ENCODE measurements at places on chromosomes 2 and 18.

DNA sequence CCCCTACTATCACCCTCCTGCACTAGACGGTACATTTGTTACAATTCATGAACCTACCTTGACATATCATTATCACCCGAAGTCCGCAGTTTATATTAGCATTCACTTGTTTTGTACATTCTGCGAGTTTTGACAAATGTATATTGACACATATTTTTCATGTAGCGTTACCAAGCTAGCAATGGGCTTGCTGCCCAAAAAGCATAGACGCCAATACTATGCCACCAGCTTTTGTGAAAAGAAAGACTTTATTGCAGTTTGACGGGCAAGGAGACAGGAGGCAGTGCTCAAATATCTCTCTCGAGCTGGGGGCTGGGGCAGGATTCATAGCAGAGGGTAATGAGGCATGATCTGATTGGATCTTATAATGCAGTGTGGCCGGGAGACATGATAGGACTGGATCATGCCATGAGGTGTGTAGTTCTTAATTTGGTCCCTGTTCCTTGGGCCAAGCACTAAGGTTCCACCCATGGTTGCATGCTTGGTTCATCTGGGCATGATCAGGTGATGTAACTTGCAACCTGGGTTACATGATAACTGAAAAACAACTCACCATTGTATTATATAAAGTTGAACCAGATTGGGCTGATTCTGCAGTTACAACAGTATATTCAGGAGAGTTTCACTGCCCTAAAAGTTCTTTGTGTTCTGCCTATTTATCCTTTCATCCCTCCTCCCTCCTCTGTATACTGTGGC lies 162.3 kb downstream of the RTN4 start:
- DNase-seq: no peak

DNA sequence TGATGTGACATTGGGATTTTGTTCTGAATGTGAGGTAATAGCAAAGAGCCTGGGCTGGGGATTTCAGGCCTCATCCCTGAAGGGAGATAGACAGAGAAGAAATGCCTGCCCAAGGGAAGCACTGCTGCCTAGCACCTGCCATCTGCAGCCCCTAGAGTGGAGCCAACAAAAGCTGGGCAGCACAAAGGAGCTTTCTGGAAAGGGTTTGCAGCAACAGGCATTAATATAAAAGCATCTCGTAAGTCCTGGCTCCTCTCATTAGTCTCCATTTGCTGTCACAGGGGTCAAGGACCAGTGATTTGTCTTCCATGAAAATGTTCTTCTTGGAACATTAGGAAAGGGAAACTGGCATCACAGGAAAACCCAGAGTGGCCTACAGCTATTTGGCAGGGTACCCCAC lies 157.2 kb upstream of the SLC14A2 start:
- DNase-seq: no peak

DNA sequence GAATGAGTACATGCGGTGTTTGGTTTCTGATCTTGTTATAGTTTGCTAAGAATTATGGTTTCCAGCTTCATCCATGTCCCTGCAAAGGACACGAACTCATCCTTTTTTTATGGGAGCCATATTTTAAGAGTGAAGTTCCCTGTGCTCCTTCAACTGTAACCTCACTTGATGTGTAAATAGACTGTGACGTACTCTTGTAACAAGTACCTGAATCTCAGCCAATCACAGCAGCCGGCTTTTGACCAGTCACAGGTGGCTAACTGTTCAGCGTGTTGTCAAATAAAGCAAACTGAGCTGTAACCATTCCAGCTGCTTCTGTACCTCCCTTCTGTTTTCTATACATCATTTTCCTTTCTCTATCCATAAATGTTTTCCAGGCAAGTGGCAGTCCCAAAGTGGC lies 774.3 kb upstream of the HS6ST1 start:
- no peak for DNase-seq

DNA sequence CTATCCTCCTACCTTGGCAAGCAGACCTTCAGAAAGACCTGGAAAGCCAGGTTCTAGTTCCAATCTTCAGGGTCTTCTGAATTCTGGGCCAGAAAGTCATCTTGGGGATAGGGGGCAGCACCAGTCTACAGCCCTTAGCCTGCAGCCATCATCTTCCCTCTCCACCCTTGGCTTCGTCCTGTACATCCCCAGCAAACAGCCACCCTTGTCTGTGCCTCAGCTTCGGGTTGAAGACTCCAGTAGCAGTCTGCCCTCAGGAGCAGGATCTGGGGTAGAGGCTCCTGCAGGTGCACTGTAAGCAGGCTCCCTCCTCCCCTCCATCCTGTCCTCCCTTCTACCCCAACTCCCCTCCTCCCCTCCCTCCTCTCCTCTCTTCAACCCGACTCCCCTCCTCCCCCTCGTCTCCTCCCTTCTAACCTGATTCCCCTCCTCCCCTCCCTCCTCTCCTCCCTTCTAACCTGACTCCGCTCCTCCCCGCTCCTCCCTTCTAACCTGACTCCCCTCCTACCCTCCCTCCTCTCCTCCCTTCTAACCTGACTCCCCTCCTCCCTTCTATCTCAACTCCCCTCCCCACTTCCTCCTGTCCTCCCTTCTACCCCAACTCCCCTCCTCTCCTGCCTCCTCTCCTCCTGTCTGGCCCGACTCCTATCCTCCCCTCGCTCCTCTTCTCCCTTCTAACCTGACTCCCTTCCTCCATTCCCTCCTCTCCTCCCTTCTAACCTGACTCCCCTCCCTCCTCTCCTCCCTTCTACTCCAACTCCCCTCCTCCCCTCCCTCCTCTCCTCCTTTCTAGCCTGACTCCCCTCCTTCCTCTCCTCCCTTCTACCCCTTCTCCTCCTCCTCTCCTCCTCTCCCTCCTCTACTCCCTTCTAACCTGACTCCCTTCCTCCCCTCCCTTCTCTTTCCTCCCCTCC lies 90.1 kb upstream of the SMAD2 start:
- DNase-seq: no peak

DNA sequence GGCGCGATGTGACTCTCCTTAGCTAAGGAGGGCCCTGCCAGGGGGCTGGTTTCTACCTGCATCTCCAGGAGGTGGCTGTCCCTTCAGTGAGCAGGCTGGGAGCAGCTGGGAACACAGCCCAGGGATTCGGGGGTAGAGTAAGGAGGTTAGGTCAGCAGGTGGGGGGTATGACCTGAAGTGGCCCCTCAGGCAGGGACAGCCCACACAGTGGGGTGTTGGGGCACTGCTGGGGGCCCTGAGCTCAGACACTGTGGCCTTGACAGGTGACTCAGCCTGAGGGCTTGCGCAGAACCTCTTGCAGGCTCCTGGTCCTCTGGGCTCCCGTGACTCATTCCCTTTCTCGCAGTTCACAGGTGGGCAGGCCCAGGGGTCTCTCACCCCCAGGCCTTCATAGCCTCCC lies 185.8 kb upstream of the BCL2L11 start:
- DNase-seq: no peak

DNA sequence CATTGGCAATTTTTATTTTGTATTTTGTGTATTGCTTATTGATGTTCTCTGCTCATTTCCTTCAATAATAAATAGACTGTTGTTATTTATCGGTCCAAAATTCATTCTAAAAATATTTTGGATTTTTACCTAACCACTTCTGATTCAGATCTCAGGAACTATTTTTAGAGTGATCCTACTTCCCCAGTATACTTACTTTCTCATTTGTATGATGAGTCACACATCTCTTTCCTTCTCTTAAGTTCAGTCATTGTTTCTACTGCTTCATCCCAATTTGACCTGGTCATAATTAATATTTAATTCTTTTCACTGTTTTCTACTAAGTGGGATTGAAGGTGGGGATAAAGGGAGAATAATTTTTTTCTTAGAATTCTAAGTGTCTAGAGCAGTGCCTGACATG lies 75.1 kb downstream of the AGPS start:
- DNase-seq: no peak

- DNase-seq: no peak
These were observed 330.0 kb upstream of the DCC start for GRCh38 chr18:52009958-52010357.

GRCh38 chr18:60838677-60839076 lies 466.1 kb upstream of the MC4R start:
- no peak for DNase-seq

GRCh38 chr2:190318931-190319554 lies 583 bp downstream of the HIBCH start:
- DNase-seq: no peak

DNA sequence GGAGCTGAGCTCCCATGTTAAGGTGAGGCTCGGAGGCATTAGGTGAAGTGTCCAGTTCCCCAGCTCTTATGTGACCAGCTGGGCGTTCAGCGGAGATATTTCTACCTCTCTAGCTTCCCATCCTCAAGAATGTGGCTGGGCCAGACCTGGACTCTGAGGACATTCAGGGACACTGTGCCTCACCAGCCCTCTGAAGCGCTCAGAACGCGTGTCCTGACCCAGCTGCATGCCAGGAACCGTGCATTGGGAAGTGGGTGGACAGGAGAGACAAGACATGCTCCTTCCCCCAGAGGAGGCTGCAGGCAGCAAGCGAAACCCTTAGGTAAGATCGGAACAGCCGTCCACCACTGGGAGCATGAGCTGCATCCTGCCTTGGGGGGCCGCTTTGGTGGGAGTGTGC lies 38.0 kb upstream of the GPAT2 start:
- no peak for DNase-seq

- no peak for DNase-seq
These were observed 592.2 kb upstream of the SYT4 start for GRCh38 chr18:43869451-43870008.

DNA sequence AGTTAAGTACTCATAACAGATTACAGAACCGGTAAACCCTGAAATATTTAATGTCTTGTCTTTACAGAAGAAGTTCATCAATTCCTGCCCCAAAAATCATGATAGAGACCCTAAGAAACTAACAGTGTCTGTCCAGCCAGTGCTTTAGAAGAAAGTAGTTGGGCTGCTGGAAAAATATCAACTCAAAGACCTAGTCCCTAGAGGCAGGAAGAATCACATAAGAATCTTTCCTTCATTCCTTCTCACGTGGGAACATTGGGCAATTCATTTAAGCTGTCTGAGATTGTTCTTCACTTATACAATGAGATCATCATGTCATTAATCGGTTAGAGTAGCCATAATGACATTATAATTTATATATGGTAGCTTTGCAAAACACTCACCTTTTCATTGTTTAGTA lies 156.4 kb downstream of the CCBE1 start:
- DNase-seq: no peak

DNA sequence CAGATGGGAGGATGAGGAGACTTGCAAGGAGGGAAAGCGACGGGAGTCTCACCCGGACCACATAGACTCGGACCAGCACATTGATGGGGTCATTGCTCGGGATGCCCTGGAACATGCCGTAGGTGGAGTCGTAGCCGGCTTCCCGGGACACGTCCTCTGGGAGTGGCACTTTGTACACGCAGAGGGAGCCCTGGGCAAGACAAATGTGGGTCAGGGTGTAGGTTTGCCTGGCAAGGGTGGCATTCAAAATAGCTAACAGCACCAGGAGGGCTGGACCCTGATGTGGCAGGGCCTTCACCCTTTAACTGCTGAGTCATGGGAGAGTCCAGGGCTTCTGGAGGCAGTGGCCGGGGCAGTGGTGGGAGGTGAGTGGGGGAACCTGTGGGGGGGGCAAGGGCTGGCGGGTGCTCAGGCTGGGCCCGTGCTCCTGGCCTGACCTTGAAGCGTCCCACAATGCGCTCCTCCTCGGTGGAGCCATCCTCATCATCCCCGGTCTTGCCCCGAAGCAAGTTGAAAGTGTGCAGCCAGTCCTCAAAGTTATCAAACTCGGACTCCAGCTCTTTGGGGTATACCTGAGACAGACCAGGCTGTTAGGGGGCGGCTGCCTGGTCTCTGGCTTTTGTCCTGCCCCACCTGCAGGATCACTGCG lies 11.1 kb downstream of the OTOF start:
- DNase-seq: no peak

Measured in activated CD4-positive, CD25-positive, alpha-beta regulatory T cell (primary cell).